Stimulated activated CD8-positive, alpha-beta memory T cell treated with anti-CD3 and anti-CD28 coated beads, Interleukin-15, amount 100 ng/mL, for 24 hours (primary cell): ENCODE measurements at places on chromosomes 6 and 20.

DNA sequence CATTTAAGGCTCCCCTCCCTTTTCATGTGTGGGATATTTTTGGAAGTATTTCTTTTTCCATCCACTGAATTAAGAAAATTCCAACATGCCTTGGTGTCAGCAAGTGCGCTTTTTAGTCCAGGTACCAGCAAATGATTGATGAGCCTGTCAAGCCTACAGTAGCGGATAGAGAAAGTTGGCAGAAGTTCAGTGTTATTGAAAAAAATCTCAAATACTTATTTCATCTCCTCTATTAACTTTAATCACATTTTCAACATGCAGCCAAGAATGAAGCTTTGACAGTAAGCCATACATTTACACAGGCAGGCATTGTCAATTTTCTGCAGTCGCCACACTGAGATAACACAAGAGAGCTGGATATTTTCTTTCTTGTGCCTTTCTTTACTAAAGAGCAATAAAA lies 50.4 kb downstream of the BLOC1S5 start:
- DNase-seq = no peak

DNA sequence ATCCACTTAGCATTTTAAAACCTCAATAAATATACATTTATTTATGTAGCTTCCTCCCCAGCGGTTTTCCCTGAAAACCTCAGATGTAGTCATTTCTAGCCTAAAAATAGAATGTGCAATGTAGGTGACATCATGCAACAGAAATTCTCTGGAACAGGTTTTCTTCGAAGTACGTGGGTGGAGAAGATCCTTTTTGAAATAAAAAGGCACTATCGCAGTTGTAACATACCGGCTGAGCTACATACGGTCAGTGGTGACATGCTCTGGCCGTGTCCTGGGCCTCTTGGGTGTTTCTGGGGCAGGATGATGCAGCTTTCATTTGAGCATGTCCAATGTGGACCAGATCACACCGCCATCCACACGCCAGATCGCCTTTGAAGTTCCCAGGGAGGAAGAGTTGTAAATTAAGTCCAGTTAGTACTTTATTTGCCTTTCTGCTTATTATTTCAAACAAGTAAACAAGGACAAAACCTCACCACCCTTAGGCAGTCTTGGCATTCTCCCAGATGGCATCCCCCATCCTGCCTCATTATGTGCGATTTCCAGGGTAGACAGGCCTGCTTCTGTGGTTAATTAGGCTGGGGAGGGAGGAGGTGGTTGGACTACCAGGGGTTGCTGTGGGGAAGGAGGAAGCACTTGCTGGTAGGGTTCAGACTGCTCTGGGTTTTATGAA lies 109.5 kb upstream of the CLDN20 start:
- no peak for DNase-seq

- no peak for DNase-seq
These were observed 278.3 kb upstream of the PLCB4 start for GRCh38 chr20:8790442-8791074.

DNA sequence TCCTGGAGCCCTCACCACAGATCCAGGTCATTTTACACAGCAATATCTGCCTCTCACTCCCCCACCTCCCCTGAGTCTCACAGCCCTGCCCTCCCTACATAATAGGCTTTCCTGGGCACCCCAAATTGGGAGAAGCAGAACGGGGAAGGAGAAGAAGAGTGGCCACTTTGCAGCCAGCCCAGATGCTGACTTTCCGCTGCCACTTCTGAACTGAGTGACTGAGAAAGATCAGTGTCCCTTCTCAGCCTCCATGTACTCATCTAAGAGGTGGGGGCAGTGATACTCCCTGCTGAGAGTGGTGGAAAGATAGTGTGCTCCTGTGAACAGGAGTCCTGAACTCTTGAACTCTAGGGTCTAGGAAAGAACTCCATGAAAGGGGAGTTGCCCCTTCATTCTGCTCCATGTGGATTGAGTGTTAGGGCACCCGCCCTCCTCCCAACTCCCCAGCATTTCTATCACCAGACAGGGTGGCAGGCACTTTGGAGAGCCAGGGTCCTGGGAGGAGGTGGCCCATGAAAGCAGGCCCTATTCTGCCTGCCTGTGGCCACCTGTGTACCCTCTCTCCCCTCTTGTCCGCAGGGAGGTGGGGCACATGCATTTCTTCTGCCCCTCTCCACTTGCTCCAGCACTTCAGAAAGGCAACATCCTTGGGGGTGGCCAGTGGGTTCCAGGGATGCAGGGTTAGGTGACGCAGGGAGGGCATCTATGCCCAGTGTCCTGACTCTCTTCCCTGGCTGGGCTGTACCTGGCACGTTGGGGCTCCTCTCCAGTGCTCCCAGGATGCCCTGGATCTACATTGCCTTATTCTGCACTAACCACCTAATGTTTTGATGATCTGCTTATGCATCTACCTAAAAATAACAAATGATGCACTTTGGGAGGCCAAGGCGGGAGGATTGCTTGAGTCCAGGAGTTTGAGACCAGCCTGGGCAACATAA lies 38.3 kb upstream of the MRPS18A start:
- DNase-seq = no peak

DNA sequence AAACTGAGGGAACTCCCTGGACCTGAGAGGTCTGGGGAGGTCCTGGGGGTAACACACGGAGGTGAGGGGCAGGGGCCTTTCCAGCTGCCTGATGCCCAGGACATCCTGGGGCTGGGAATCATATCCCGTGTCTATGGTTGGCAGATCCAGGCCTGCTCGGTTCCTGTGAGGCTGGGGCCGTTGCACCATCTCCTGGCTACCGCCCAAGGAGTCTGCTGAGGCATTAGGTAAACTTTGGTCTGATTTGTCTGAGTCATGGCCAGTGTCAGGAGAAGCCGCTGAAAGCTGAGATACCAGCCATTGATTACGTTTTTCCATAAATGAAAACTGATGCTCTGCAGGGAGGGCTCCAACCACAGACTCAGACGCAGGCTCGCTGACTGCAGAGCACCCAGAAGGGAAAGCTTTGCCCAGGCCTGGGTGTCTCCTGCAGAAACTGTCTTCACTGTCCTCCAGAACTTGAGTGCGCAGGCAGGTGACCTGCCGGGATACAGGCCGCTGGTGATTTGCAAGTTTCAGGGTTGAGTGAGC lies 14.2 kb downstream of the TRAF3IP2 start:
- no peak for DNase-seq

DNA sequence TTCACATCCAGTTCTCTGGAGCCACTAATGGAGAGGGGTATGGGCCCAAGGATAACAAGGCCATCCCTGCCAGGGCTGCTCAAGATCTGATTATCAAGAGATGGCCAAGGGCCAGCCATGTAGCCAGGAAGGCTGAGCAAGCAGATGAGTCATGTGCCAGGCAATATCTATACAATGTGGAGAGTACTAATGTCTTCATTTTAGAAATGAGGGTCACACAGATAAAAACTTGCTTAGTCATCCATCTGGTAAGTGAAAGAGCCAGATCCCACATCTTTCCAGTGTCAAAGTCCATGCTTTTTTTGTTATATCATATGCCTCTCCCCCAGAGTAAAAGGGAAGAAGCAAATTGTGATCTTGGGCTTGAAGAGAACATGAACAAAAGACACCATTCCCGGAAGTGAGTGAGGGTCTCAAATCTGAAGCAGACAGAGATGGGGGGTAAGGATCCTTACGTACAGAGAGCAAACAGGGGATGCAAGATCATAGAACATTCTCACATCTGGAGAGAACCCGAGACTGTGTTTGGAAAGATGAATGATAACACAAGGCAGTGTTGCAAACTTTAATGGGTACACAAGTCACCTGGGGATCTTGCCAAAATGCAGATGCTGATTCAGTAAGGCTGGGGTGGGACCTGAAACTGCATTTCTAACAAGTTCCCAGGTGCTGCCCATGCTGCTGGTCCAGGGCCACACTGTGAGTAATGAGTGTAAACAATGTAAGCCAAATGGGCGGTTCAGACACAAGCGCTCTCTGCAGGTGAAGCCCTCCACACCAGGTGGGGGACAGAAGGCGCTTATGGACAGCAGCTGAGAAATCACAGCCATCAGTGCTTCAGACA lies 20.0 kb upstream of the GSTA3 start:
- DNase-seq = no peak

GRCh38 chr20:9555781-9556180 lies 41.4 kb downstream of the LAMP5 start:
- no peak for DNase-seq

DNA sequence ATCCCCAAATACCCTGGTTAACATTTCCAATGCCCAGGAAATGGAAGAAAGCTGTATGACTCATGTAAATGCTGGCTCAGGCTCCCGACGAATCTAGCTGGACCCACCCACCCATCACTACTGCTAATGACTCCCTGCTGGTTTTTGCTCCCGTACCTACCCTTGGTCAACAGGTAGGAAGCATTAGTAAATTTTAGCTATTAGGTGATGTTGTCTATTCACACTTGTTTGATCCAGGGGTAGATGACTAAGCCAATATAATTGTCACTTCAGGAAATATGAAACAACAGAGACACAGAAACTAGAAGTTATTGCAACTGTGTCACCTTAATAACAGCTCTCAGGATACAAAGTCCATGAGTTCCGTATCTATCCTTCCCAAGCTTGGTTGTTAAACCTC lies 94.4 kb upstream of the BEND6 start:
- DNase-seq = no peak

- DNase-seq = no peak
These were observed 45.5 kb downstream of the EIF2S2 start for GRCh38 chr20:34066476-34067090.

DNA sequence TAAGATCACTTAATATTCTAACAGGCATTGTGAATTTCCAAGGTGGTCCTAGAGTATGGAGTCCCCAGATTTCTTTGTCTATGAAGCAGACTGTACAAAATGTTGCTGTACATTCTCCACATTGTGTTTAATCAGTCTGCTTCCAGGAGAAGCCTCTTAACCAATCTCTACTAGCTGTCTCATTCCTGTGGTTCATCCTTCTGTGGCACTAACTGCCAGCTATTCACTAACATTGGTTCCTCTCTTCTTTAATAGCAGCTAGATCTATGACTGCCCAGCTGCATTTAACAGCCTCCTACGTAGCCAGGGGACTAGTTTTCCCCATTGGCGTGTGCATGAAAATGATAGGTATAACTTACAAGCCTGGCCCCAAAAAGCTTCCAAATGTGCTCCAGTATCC lies 395.4 kb downstream of the SAMD5 start:
- no peak for DNase-seq

DNA sequence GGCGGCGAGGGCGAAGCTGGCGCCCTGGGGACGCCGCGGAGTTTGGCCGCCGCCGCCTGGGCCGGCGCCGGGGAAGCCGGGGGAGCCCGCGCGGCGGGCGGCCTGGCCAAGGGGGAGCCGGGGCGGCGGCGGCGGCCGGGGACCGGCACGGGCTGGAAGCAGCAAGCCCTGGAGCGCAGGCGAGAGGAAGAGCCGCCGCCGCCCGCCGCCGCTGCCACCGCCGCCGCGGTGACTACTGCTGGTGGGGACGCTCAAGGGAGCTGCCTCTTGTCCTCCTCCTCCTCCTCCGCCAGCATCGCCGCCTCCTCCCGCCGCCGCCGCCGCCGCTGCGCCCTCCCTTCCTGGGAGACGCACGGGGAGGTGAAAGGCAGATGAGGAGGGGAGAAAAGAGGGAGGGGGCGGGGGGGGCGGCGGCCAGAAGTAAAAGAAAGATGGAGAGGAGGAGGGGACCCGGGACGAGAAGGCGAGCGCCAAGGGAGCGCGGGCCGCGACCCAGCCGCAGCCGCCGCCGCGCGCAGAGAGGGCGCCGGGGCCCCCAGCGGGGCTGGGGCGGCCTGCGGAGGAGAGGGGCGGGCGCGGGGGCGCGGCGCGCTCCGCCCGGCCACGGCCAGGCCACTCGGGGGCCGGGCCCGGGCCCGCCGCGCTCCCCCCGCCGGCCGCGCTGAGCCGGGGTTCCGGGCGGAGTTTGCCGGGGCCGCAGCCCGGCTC lies 846 bp downstream of the PDE10A start:
- no peak for DNase-seq

GRCh38 chr6:105526225-105526872 lies 123.5 kb upstream of the PREP start:
- no peak for DNase-seq

- DNase-seq = no peak
These were observed 9.4 kb downstream of the MDGA1 start for GRCh38 chr6:37688078-37688850.

GRCh38 chr20:56981301-56981700 lies 285.1 kb downstream of the BMP7 start:
- no peak for DNase-seq

- DNase-seq = no peak
These were observed 238.2 kb downstream of the SYNE1 start for GRCh38 chr6:152398993-152399392.

DNA sequence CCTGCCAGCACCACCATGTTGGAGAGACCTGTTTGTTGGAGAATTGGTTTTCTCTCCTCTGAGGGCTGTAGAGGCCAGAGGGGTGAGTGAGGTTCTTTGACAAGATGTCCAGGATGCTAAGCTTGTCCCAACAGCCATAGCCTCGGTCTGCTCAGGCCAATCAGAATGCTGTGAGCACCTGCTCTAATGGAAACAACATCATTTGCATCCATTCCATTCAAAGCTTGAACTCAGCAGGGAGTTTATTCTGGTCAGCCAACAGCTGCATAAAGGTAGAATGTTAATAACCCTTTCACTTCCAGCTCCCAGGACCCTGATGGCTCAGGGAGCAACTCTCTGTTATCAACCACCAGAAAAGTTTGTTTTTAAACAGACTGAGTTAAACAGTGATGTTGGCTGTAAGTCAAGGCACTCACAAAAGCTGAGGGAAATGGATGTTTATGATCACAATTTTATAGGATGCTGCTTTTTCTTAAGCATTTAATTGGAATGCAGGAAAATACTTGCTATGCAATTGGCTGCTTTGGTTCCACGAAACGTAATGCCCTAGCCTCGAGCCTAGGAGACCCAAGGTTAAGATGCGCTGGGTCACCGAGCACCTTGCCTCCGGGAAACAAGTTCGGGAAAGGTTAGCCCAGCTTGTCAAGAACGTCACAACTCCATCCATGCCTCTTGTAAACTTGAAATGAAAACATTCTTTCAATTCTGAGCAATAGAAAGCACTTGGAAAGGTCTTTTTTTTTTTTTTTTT lies 155.2 kb downstream of the NFATC2 start:
- no peak for DNase-seq

- DNase-seq = no peak
These were observed 587 bp downstream of the IP6K3 start for GRCh38 chr6:33746036-33746600.

- DNase-seq = no peak
These were observed 309.3 kb downstream of the CLIC5 start for GRCh38 chr6:45706319-45706718.

- DNase-seq = no peak
These were observed 39.0 kb downstream of the MAS1 start for GRCh38 chr6:159929819-159930218.

DNA sequence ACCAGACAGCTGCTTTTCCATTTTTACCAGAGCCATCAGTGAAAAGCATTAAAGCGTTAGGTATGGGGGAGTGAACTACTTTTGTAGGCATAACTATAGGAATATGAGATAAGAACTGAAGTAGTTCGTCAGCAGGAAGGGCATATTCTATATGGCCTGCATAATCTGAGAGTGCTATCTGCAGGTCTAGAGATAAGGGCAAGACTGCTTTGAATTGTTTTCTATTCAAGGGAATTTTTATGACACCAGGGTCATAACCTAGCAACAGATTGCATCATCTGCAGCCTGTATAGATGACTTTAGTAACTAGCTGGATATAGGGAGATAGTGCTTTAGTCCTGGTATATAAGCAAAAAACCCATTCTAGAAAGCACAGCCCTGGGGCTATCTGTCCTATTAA lies 437.3 kb upstream of the HTR1E start:
- DNase-seq = no peak
